ENCODE measurements at places on chromosomes 1 and 21.

DNA sequence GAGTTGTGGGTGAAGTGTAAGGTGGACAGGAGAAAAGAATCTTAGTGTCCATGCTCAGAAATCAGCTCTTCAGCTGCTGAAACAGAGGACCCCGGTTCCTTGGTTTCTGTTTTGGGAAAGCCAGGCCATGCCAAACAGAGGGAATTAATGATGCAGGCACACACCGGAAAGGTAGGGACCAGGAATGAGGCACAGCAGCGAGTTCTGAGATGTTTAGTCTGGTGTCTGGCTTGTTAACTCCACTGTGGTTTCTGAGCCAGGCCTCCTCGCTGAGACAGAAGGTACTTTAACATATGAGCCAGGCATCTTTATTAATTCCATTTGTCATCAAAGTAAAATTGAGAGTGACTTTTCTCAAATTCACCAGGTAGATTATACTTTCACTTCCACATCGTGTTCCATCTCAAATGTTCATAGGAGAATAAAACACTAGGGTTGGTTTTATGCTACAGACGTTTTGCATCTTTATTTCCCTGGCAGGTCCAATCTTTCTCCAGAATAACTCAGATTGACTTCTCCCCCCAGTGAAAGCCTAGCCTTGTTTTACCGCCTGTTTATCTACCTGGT, 23.5 kb downstream of the LRRC8D start:
- DNase-seq = peak; percentile 46

DNA sequence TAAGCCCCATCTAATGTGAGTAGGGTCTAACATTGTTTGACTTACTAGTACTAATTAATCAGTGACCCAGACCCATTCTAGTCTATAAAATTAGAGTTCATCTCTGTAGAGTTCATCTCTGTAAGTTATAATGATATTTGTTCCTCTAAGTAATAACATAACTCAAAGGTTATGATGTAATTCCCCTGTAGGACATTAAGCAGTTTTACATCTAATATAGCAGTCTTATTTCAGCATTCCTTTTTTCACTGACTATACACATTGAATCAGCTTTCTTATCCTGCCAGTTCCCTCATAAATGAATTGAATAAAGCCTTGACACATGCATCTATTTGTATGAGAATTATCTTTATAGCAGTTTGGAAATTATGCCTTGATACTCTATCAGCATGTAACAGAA, 90.9 kb downstream of the SH3GLB1 start:
- DNase-seq = no peak

DNA sequence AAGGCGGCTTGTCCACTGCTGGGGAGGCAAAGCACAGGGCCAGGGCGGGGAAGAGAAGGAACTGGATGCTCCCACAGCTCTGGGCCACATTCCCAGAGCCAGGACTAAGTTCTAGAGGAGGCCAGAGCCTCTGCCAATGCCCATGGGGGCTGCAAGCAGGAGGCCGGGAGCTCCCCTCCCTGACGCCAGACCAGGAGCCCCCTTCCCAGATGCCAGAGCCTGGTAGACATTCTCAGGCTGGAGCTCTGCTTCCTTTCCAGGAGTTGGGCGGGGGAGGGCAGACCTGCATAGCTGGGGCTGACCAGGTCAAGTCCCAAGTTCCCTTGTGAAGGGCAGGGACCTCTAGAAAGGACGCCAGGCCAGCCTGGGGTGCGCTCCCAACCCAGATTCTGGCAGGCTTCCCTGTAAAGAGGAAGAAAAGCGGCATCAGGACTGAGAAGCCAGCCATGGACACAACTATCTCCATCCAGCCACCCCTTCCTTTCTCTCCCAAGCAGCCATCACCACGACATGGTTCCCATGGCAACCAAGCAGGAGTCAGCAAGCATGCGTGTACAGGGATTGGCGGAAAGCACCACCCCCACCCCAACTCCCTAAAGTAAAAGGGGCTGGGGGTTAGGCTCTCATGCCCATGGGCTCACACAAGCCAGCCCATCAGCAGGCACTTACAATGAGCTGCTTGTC, 13.4 kb downstream of the KIF21B start:
- DNase-seq = no peak

DNA sequence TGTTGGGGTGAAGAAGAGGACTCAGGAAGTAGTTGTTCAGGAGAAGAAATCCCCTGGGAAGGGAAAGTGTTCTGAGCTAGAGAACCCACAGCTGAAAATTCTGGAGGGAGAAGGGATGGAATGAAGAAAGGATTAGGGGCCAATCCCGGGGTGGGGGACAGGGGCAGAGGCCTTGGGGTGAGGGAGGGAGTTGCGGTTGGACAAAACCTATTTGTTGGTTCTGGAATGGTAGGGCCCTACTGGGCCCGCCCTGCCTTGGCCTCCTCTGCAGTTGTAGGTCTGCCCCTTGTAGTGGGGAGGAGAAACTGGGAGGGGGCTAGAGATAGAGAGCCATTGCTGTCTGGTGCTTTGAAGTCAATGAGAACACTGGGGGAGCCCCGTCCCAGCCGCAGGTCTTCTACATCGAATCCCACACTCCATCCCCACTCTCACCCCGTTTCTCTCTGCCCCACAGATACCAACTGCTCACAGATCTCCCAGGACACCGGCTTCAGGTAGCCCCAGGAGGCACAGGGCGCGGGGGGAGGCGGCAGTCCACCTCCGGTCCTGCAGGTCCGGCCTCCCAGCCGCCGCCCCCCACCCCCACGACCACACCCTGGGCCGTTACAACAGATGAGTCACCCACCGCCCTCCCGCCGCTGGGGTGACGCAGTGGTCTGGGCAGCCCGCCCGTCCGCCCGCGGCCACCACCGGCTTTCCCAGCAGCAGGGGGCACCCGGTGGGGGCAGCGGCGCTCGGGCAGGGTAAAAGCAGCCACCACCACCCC, 1.1 kb downstream of the TAGLN2 start:
- peak; percentile 83 for DNase-seq

- no peak for DNase-seq
Observed at GRCh38 chr1:158286487-158286886, 3.2 kb upstream of the CD1C start.

DNA sequence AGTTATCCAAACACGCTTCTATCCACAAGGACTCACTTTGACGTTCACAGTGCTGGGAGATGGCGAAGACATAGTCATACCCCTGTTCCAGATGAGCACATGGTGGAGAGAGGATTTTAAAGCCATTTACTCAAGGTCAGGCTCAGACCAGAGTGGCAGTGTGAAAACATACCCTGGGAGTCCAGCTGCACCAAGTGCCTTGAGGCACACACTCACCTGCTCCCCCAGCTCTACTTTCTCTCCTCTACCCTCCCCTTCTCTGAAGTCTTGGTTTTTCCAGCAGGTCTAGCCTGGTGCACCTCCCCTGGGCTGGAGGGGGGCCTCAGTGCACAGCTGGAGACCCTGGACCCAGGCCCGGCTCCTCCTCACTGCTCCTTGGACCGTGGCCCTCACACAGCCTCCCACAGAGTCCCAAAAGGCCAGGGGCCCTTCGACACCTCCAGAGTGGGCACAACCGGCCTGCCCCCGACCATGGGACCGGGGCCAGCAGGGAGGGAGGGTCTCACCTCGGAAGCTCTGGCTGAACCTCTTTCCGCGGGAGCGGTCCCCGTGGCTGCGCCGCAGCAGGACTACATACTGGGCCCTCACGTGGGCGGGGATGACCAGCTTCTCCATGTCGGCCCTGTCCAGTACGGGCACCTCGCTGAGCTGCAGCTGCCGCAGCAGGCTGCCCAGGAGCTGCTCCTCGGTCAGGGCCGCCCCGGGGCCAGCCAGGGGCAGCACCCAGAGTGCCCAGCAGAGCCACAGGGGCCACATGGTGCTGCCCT, 452 bp downstream of the LEFTY2 start:
- no peak for DNase-seq

- no peak for DNase-seq
Observed at GRCh38 chr1:243363832-243364231, 108.0 kb downstream of the SDCCAG8 start.

GRCh38 chr1:160260406-160261382, 1.7 kb downstream of the DCAF8 start:
- DNase-seq = no peak

DNA sequence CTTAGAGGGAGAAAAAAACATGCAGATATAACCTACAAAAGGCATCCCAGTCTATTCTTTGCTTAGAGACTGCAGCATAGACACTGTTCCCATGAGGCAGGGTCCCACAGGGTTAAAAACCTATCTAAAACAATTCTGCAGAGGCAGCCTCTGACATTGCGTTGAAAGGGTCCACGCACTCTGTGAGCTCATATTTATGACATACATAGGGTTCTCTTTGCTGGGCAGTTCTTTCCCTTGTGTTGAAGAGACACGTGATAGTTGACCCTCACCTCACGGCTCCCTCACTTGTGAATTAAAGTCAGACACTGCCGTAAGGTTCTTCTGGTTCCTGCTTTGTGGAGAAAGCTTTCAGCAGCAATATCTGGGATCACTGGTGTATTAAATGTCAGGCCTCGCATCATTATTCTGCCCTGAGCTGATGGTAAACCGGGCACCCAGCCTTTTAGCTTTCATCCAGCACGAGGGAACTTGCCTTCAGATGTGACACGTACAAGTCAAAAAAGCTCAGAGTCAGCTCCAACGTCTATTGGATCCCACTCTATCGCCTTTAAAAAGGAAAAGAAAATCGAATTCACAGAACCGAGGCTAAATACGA, 52.8 kb upstream of the HNRNPU start:
- no peak for DNase-seq

GRCh38 chr1:242083742-242084141, 84.8 kb upstream of the MAP1LC3C start:
- DNase-seq = no peak

GRCh38 chr1:200351826-200352549, 57.8 kb downstream of the ZNF281 start:
- peak; percentile 25 for DNase-seq

DNA sequence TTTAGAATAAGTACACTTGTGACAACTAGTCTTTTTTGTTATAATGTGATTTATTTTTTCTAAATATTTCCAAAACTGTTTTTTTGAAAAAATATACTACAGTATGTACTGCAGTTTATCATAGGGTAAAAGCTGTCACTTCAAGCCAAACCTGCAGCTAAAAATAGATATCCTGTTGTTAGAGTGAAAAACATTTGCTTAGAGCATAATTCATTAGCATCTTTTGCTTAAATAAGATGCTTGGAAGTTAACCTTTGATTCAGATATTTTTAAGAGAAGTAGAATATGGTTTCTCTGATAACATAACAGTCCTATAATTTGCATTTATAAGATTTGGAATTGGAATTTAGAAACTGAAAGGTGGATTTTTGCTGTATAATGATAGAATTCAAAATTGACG, 21.5 kb downstream of the PRKACB start:
- DNase-seq = no peak

DNA sequence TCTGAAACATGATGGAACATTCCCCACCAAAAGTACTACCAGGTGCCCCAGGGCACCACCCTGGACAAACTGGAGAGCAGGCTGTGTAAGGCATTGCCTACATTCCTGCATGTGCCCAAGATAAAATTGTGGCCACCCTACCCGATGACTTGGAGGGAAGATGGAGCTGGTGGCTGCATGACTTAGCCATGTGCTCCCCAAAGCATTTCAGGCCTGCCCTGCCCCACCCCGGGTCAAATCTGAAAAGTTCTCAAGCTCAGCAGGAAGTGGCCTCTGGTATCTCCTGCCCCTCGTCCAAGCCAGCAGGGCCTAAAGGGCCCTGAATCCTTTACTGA, 8.5 kb downstream of the CD2 start:
- no peak for DNase-seq

DNA sequence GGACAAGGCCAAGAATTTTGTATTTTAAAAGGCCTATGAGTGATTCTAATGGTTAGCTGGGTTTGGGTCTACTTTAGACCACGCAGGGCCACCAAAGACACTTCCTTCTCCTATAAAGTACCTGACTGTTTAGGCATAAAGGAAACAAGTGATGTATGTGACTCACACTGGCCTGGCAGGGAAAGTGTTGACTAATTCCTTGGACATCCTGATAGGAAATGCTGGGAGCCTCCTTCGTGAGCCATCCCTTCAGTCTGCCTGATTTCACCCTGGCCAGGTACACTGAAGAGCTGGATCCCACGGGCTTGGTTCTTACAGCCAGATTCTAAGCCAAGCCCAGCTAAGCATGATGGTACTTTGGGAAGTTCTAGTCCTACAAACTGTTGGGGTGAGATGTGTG, 100.5 kb upstream of the HMGB4 start:
- DNase-seq = no peak

DNA sequence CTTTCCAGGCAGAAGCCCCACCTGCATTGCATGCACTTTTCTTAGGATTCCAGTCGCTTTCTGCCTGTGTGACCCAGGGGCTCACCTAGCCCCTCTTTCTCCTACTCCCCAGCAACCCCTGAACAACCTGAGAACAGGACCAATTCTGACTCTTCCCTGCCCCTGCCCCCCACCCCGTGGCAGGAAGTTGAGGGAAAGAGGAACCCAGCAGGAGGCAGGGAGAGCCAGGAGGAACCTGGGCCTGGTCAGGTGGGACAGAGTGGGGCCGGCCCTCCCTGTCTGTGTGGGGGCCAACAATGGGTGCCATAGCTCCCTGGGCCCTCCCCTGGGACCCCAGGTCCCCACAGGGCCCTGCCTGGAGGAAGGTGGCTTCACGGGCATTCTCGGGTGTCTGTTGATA, 6.1 kb downstream of the BMP8A start:
- no peak for DNase-seq

GRCh38 chr1:40438391-40439015, 11.8 kb upstream of the ZFP69B start:
- DNase-seq = peak; percentile 45

DNA sequence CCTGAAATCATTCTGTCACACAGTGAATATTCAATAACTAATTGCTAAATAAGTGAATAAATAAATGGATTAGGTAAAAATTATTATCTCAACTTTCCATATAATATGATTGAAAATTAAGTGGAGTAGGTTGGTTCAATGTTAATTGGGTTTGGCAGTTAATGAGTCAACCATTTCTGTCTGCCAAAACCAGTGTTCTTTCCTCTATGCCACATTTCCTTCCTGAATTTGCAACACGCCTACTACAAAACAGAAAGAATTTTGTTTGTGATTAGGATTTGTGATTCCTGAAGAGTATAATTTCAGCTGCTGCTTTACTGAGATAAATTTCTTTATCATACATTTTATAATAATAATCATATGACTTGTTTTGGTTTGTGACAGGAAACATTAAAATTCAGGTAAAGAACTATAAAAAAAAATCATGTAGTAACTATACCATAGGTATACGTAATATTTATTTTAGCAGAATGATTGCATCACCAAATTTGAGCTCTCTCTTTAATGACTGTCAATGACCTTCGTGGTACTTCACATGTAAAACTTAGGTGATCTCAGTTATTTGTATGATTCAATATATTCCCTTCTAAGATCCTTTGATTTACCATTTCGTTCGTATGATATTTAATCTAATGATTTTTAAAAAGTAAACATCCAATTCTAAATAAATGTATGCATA, 241.3 kb downstream of the KCNT2 start:
- DNase-seq = no peak

GRCh38 chr1:204258213-204259115, 44.7 kb upstream of the GOLT1A start:
- peak; percentile 3 for DNase-seq

DNA sequence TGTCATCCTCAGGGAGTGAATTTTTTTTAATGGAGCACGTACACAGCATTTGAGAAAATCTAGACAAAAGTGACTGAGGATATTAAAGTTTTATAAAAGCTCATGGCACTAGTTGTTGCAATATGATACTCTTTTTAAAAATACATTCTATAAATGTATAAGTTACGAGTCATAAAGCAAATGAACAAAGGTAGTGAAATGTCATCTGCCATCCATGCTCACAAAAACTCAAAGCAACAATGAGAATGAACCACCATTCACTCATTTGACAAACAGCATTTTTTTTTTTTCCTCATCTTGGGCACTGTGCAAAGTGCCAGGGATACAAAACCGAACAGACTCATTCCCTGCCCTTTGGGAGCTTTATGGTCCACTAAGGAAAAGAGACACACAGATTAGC, 38.7 kb downstream of the GPR137B start:
- DNase-seq = no peak

- no peak for DNase-seq
Observed at GRCh38 chr1:1479547-1480487, 8.3 kb downstream of the ATAD3B start.

All from CD4-positive, alpha-beta T cell treated with Interleukin-2 at 100 ng/mL for 4 hours (primary cell).